ENCODE measurements at places on chromosomes 5 and 9.
A peak's percentile ranks its signal among the peaks of the same experiment; 100 is the strongest.

DNA sequence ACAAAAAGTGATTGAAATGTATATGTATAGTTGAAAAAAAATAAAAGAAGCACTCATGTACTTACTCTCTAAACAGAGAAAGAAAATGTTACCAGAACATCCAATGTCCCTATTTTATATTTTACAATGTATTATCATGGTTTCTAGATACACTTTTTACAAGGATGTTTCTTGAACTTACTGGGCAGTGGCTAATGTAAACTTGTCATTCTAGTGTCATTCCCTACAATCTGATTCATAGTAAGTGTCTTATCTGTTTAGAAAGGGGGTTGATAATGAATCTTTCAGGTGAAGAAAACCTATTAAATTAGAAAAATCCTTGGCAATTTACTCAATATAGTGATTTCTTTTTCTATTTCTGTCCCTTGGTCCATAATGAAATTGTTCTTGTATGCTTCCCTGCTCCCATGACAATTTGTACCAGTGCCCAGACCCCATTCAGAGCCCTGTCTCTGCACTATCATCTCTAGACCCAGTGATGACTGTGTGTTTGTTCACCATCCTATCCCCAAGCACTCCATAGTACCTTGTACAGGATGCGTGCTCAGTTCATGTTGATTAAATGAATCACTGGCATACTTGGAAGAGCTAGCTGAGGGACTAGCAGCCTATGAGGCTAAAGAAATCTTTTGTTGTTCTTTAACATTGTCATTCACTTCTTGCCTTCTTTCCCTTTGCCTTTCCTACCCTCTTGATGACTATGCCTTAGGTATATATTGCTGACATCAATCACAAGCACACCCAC lies 101.2 kb downstream of the HMHB1 start:
- DNase-seq: peak; percentile 93

GRCh38 chr5:54705994-54706653 lies 188.6 kb downstream of the SNX18 start:
- no peak for DNase-seq

- no peak for DNase-seq
Observed at GRCh38 chr9:629146-629545, 212.4 kb upstream of the DMRT1 start.

DNA sequence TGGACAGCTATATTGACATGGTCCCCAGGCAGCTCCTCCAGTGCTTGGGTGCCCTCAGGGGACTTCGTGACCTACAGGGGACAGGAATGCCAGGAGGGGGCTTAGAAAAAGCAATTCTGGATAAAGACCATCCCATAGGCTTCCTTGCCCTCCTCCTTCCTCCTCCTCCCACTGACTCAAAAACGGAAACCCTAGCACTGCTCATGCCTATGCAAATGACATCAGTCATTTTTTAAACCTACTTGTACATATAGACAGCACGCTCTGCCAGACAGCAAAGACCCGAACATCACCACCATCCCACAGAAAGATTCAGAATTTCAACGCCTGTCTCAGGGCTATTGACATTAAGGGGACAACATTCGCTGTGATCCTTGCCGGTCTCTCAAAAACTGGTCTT lies 11.0 kb downstream of the IGFBPL1 start:
- DNase-seq: no peak

Measured in HT1080 (cell line).